Stimulated activated CD4-positive, alpha-beta T cell treated with anti-CD3 and anti-CD28 coated beads, Interleukin-2, amount 100 ng/mL, for 24 hours (primary cell): ENCODE measurements at places on chromosomes 5 and 9.

DNA sequence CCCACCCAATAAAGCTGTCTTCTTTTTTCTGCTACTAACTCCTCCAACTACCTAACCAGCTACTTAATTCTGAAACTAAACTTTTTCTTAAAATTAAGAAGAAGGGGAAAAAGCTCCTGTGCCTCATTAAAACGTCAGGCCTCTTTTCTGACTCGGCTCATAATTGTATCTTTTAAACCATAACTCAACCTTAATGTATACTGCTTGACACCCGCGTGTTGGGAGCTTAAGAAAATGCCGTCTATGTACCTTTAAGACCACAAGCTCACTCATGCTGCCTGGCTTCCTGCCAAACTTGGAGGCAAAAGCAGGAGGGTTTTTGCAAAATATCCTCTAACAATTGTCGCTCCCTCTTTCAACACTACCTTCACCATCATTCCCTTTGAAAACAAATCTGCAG, 5.0 kb downstream of the EBF1 start:
- DNase-seq: peak; percentile 59

DNA sequence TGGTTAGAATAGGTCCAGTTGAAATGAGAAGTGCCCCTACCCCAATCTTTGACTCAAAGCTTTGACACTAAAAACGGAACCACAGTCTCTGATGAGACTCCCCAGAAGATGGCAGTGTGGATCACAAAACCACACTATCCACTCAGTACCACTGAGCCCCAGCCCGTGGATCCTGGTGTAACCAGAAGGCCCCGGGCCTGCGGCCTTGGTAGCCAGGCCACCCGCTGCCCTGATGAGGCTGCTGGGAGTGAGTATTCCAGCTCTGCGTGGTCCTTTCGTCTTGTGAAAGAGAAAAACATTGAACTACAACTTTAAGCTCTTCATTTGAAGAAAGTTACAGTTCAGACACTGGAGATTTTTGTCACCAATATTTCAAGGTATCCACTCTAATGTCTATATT, 42.2 kb upstream of the FBP1 start:
- peak; percentile 63 for DNase-seq

DNA sequence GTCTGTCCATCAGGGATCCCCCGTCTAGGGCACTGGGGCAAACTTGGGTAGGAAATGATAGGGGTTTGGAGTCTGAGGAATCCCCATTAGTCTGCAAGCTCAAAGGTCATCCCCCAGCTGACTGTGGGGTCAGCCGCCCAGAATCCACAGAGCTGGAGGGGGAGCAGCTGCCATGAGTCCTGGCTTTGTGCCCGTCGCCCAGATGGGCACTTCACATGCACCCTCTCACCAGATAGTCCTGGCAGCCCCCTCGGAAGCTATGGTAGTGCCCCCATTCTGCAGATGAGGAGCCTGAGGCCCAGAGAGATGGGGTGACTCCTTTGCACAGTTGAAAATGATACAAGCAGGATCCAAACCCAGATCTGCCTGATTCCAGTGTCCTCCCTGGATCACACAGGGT, 35.7 kb upstream of the RPL26L1 start:
- no peak for DNase-seq

DNA sequence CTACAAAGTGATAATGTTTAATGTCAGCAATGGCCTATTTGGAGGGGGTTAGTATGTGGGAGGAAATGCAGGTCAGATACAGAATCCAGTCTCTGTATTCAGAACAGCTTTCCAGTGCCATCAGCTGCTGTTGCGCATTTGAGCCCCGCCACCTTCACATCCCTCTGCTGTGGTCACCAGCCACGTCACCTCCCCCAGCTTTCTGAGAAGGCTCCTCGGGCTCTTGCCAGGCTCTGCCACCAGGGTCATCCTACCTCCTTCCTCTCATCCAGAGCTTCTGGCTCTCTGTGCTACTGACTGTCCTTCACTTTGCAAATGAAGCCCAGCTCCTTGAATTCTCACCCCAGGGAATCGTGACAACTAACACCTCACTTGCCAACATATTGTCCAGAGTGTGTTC, 138.8 kb downstream of the PIK3R1 start:
- DNase-seq: no peak

- no peak for DNase-seq
Measured at GRCh38 chr5:65924366-65925043, 1.9 kb upstream of the ERBIN start.
